ENCODE measurements at places on chromosomes 6 and 20.

- DNase-seq = peak; percentile 48
These were observed 60.6 kb upstream of the CCN6 start for GRCh38 chr6:111993342-111993741.

GRCh38 chr6:118660218-118660569 lies 8.8 kb upstream of the CEP85L start:
- peak; percentile 85 for DNase-seq

DNA sequence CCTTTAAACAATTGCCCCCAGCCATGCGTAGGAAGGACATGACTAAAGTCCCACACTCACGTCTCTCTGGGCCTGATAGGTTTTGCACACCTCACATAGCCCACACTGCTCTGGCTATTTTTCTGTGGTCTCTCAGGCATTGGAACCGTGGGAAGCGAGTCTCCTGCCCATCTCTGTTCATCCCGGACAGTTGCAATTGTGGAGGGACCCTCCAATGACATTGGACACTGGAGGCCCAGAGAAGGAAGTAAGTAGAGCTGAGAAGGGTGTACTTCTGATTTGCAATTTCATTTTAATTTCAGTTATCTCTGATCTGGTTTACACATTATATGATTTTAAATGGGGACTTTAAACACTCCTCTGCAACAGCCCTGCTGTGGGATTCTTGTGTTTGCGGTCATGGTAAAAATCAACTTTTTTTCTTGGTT lies 23.3 kb upstream of the CST3 start:
- DNase-seq = no peak

DNA sequence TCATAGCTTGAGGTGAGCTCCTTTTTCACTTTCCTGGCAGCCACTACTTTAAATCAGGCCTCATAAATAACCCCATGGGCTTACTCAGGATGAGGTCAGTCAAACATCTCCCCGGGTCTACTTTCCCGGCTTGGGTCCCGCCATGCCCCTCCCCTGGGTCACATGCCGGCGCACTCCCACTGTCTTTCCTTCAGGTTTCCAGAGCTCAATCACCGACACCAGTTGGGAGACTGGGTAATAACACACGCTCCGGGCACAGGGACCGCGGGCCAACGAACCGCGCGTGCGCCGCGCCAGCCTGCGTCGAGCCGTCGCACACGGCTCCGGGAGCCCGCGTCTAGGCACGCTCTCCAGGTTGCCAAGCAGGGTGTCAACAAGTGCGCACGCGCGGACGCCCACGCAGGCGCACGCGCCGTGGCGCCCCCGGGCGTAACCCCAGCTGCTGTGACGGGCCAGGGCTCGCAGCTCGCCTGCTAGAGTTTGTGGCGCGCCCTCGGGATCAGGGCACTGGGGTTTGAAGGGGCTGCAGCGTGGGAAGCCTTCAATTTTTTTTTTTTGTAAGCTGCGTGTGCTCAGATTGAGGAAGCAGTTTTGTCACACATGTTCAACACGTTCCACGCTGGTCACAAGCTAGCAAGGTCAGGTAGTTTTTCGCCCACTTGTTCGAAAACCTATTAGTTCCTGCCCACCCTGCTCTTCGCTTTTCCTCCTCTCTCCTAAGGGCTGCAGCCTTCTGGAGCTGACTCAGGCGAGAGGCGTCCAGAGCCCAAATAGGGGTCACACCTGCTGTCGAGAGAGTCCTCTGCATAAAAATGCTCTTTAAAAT lies 31.8 kb downstream of the TFAP2B start:
- peak; percentile 76 for DNase-seq

DNA sequence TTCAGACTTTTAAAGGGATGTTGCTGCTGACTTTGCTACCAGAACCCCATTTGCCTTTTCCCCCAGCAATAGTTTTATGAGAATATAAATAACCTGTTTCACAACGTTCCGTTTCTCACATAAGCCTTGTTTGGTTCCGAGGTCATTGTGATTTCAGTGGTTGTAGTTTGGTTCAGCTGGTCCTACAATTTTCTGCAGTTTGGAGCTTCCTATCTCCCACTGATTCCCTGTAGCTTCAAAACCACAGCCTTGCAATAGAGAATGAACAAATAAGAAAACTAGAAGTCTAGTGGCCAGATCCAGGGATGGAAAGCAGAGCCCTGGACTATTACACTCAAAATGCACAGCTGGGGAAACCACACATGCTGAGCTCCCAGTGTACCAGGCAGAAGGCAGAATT lies 24.1 kb upstream of the SH3BGRL2 start:
- DNase-seq = no peak

GRCh38 chr6:56486681-56487080 lies 156.0 kb downstream of the DST start:
- DNase-seq = no peak

- DNase-seq = no peak
These were observed 9.9 kb downstream of the LAMA5 start for GRCh38 chr20:62357187-62357667.

GRCh38 chr6:18016698-18017097 lies 29.3 kb upstream of the KIF13A start:
- no peak for DNase-seq

DNA sequence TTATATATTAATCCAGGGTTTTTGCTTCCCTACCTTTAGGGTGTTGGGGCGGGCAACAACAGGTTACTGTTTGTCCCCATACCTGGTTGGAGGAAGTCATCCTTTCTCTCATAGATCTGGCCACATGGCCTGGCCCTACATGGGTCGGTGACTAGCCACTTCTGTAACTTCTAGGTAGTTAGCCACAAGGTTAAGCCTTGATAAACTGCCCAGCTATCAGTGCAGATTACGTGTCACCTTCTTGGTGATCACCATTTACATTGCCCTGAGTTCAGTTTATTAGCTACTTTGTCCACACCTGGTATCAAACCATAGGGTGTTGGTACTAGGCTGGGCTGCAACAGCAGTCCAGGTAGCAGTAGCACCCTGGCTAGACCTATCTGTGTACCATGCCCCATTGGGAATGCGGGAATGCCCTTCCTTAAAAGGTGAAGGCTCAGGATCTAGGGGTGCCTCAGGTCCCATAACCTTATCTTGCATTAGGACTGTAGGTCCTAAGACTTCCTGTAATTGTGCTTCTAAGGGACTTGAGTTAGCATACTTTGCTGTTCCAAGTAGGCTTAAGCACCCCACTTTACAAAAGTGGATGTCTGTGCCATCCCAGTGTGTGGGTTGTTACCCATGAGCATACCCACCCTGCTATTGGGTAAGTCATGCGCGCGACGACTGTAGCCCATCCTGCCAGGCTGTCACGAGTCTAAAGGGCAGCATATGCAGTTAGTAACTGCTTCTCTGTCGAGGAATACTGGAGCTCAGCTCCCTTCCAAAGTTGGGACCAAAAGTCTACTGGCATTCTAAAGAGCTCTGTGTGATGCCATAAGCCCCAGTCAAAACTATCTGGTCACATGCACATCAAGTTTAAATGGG lies 5.2 kb downstream of the ZKSCAN3 start:
- no peak for DNase-seq

GRCh38 chr6:169253337-169254238 lies at the start of gene THBS2:
THBS2 (minus strand) TSS chr6:169253846; CDS start chr6:169250784, 3,062 bp downstream.
- no peak for DNase-seq

DNA sequence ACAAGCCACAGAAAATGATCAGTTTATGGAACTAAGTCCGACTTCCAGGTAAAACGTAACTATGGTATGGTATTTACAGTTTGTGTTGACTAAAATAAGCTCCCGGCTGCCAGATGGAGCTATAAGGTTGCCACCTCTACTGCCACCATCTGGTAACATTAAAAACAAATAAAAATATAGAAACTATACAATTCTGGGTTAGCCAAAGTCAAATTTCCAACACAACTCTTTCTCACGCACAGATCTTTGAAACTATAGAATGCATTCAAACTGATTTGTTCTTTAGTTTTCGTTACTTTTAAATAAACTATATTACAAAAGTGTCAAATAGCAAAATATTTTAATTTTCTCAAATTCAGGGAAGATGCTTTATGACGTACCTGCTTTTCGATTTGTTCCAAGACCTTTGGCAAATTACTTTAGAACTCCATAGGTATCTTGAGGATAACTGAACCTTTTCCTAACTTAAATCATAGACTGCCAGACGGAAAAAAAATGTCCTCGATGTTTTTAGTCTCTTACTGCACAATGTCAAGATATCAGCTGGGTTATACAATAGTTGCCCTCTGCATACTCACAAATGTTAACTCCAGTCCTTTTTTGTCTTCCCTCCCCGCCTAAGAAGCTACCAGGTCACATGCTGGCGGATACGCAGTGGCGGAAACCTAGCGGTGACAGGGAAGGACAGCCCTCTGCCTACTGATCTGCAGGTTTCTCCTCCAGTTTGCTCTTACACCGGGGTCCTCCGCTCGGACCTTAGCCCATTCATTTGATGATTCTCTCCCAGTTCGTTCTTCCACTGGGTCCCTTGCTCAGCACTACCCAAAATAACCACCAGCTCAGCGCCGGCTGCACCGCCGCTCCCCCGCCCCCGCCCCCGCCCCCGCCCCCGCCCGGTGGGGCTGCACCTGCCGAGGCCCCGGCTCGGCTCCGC lies 888 bp downstream of the SLC17A5 start:
- DNase-seq = peak; percentile 58

GRCh38 chr20:57350081-57350710 lies 859 bp upstream of the RAE1 start:
- DNase-seq = no peak

DNA sequence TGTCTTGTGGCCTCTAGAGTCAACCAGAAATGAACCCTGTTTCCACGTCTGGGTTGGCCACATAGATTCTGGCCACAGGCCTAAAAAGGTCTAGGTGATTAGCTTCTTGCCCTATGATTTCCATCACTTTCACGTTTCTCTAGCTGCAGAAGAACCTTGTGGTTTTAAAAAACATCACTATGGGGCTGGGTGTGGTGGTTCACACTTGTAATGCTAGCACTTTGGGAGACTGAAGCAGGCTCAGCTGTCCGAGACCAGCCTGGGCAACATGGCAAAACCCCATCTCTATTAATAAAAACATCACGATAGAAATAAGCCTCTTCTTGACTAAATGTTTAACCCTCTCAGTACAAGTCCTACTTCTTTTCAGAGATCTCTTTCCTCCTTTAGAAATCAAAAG lies 27.6 kb downstream of the POLR1C start:
- no peak for DNase-seq

- DNase-seq = no peak
These were observed 59.6 kb upstream of the PRL start for GRCh38 chr6:22356362-22356940.

DNA sequence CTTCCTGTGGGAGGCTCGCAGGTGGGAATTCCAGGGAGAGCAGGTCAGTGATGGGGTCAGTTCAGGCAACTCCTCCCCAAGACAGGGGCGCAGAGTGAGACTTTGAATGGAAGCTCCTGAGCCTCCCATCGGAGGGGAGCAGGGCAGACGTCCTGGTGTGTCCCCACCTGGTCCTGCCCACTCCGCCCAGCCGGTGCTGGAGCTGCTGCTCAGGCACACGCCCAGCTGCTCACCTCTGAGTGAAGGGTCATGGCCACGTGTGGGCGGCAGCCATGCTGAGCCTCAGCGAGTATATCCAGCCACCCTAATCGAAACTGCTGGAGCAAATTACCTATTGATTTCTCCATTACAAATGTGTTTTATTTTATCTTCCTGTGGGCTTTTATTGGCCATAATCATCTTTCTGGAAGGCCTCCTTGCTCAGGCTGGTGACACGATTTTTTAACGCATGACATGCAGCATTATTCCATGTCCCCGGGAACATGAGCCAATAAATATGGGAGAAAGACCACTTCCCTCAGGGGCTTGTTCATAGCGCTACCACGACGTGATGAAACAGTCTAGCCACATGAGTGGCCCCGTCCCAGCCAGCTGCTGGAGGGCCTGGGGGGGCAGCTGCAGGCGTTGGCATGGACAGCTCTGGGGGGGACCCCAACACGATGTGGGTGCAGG lies 148.1 kb downstream of the TAF4 start:
- DNase-seq = no peak

DNA sequence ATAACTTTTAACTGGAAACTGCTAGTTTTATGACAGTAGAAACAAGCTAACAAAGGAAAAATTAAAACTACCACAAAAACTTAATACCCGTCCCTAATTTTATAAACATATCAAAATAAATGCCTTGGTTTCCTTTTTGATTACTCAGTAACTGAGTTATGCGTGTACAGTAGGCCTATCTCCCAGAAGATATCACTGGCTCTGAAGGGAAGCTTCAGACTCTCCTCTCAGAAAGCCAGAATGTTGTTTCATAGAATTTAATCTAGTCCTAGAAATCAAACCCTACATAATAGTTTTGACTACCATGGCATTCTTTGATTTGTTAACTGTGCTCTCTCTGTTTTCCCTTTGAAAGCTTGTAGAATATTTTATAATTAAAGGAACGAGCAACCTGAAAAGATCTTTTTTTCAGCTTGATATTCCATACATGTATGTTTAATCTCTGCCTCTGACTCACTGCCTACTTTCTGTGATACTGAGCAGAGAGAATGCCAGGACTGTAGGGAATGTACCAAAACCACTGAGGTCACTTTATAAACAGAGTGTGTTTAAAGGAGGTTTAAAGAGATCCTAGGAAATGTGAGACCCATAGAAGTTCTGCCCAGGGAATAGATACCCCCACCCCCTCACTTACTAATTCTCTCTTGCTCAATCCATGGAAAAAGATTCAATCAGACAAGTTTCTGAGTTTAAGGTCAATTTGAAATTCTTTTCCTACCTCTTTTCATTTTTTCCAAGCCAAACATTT lies 311.5 kb downstream of the HDGFL1 start:
- DNase-seq = no peak

- peak; percentile 61 for DNase-seq
These were observed 194.9 kb downstream of the PHACTR1 start for GRCh38 chr6:12911427-12911826.

GRCh38 chr6:145865595-145865994 lies 51.0 kb upstream of the FBXO30 start:
- no peak for DNase-seq

DNA sequence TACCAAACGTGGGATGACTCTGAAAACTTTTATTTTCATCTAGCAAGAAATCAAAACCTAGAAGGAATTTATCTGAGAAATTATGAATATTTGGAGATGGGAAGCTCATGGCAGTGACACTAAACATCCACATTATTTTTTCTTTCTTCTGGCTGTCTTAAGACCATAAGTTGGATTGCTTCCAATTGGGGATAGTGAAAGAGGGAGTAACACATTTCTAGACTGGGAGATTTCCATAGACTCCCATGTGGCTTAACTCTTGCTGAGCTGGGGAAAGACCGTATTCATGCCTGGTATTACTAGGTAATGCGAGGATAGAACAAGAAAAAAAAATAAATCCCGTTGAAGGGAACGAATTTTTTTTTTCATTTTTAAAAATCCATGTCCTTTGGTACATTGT lies 120.0 kb downstream of the UTRN start:
- DNase-seq = no peak

DNA sequence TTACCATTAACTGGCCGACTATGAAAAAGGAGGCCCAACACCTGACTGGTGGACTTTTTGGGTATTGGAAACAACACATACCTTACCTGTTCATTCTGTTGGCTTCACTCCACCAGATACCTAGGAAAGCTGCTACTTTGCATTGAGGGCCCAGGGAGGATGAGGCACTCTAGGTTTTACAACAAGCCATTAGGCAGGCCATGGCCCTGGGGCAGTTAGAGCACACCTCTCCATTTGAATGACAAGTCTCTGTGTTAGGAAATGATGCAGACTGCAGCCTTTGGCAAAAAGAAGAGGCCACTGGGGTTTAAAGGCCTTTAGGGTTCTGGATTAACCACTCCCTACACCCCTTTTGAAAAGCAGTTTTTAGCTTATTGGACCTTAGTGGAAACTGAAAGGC lies 144.3 kb downstream of the OR2B2 start:
- no peak for DNase-seq
